Stimulated activated naive CD8-positive, alpha-beta T cell treated with anti-CD3 and anti-CD28 coated beads, Interleukin-15, Interleukin-2, amounts not matched to agents 100 U/mL and 50 U/mL, for 24 hours (primary cell): ENCODE measurements at places on chromosomes 3 and 15.

- no peak for DNase-seq
These were observed 742 bp downstream of the CAMKV start for GRCh38 chr3:49868862-49869466.

GRCh38 chr3:49882166-49882565 lies 12.5 kb upstream of the CAMKV start:
- no peak for DNase-seq

DNA sequence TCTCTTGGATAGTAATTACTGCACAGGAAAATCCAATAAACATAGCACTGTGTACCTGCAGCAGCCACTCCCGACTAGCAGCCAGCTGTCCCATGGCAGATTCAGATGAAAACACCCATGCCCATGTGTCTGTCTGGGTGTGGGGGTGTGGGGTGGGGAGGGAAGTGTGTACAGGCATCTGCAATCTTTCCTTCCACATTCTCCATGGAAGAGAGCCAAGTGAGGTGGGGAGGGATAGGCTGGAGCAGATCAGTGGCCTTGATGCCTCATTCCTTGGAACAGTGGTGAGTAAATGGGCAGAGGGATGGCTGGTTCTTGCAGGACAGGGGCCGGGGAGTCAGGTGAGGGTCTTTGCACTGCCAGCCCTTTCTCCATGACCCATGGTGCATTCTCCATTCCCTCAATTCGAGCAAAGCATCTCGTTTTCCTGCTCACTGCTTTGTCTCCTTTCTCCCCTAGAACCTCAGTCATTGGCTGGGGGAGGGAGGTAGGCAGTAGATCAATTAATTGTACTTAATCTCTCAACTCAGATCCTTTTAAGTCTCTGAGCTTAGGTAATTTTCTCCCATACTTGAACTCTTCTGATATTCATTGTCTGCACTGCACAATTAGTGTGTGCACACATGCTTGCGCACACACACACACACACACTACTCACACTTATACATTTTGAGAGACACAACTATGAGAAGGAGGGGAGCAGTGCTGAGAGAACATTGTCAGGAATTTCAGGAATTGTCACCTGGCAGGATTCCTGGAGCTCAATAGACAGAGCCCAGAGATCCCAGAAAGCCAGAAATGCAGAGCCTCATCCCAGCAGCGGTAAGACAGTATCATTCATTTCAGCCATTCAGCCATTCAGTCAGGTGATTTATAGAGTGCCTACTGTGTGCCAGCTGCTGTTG lies 31.9 kb downstream of the PDIA5 start:
- no peak for DNase-seq

DNA sequence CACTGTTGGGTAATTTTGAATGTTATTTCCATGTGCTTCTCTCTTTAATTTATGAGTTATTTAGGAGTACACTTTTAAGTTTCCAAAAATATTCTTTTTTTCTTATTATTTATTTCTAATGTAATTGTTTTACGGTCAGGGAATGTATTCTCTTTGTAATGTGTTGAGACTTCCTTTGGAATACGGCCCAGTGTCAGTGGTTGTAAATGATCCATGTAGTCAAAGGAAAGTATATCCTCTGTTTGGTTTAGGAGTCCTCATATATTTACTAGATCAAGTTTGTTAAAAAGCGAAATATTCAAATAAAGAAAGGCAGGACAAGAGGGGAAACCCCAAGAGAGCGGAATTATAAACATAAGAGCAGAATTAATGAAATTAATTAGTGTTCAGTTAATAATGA lies 49.0 kb upstream of the ADGRG7 start:
- DNase-seq, result no peak

DNA sequence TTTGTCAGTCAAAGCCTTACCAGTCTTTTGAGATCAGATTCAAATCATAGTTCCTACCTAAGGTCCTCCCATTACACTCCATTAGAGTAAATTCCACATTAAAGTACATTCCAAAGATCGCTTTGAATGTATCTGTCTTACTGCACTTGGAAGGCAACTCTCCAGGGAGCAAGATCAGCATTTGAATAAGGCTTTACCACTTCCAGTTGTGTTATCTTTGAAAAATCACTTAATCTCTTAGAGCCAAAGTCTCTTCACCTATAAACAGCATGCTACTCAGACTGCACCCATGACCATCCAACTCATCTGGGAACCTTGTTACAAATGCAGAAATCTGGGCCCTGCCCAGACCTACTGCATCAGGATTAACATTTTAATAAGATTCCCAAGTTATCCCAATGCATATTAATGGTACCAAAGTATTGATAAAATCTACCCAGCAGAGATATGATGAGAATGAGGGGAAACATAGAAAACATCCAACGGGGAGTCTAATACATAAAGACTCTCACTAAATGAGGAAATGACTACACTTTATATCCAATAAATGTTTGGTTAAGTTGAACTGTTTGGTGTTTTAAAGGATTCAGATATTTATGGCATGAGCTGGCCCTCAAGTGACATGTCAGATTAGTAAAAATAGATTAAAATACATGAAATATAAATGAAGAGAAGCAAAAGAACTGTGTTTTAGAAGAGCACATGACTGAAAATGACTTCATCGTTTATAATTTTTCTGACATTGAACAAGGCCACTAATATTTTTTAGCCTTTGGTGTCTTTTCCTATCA lies 75.9 kb downstream of the TNIK start:
- no peak for DNase-seq

DNA sequence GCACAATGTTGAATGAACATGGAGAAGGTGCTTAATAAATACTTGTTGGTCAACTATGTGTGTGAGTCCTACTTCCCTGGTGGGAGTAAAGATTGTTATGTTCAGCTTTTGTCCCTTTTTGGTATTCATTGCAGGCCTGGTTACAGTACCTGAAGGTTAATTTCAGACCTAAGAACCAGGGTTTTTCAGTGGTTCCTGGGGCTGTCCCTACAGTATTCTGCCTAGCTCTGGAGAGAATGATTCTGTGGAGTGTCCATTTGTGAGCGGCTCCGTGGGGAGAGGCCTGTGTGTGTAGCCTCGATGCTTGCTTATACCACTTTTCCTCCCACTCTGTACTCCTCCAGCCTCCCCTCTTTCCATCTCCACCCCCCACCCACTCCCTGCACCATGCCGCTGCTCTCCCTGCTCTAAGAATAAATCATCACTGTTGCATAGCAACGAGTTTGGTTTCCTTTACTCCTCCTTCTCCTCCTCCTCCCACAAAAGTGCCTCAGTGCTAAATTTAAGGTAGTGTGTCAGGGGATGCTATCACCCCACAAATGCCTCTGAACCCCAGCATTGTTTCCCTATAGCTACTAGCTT lies 150.6 kb upstream of the ROPN1 start:
- DNase-seq, result no peak

DNA sequence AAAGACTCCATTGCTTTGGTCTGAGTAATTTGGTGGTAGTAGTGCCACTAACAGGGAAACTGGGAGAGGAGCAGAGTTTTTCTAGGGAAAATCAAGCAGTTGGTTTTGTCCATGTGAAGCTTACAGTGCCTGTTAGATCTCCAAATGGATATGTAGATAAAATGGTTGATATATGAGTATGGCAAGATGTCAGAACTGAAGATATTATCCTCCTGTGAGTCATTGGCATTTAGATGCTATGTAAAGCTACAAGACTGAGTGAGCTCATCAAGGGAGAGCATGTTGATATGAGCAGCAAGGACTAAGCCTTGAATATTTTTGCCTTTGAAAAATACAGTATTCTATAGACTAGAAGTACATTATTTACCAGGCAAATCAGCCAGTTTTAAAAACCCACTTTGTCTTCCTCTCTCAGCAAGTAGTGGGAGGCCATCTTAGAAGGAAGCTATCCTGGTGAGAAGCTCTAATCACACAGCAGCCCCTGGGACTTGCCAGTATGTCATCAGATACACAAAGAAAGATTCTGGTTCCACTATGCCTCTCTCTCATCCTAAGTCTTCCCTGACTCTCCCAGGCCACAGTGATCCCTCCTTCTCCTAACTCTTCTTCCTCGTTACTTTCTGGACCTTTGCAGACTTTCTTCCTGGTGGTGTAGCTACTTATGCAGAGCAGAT lies 77.4 kb upstream of the ANKRD28 start:
- DNase-seq, result no peak

- DNase-seq, result no peak
These were observed 110.2 kb downstream of the RBPMS2 start for GRCh38 chr15:64665179-64665578.

DNA sequence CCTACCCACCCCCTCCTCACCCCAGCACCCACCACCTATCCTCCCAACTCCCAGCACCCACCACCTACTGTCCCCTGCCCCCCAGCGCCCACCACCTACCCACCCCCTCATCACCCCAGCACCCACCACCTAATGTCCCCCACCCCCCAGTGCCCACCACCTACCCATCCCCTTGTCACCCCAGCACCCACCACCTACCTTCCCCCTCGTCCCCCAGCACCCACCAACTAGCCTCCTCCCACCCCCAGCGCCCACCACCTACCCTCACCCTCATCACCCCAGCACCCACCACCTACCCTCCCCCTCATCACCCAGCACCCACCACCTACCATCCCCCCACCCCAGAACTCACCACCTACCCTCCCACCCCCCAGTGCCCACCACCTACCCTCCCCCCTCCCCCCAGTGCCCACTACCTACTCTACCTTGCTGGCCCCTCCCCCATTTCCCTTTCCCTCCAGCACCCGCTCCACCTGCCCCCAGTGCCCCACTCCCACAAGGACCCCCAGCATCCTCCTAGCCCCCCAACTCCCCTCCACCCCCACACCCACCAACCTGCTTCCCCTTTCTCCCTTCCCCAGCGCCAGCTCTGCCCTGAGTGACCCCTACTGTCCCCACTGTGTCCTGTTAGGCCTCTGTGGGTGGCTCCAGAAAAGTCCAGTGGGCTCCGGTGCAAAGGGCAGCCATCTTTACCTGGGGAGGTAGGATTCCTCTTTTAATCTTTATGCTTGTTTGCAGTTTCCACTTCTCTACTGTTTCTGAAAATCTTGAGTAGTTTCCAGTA lies 1.2 kb downstream of the UROC1 start:
- DNase-seq, result no peak

- DNase-seq, result no peak
These were observed 278.2 kb upstream of the STT3B start for GRCh38 chr3:31254483-31254882.

DNA sequence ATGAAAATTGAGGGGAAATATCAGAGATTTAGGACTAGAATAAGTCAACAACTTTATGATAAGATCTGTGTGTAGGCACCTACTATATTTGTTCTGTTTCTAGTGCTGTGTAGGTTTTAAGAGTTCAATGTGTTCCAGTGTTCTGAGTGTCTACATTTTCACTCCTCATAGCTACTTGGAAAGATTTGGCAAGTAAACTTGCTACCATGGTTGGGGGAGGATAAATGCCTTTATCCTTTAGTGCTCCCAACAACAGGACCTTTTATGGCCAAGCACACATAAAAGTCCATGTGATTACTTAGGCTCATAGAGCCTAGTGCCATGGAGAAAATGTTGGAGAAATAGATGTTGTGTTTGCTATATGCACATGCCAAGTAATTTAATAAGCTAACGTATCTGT lies 64.0 kb downstream of the LYSMD4 start:
- no peak for DNase-seq

- DNase-seq, result no peak
These were observed 9.1 kb upstream of the HPS3 start for GRCh38 chr3:149120051-149120972.

- no peak for DNase-seq
These were observed 6.5 kb downstream of the RRP9 start for GRCh38 chr3:51934991-51935885.

GRCh38 chr3:193474446-193474845 lies 80.2 kb downstream of the ATP13A4 start:
- DNase-seq, result no peak

GRCh38 chr15:26391567-26392194 lies 381.2 kb downstream of the GABRB3 start:
- no peak for DNase-seq

DNA sequence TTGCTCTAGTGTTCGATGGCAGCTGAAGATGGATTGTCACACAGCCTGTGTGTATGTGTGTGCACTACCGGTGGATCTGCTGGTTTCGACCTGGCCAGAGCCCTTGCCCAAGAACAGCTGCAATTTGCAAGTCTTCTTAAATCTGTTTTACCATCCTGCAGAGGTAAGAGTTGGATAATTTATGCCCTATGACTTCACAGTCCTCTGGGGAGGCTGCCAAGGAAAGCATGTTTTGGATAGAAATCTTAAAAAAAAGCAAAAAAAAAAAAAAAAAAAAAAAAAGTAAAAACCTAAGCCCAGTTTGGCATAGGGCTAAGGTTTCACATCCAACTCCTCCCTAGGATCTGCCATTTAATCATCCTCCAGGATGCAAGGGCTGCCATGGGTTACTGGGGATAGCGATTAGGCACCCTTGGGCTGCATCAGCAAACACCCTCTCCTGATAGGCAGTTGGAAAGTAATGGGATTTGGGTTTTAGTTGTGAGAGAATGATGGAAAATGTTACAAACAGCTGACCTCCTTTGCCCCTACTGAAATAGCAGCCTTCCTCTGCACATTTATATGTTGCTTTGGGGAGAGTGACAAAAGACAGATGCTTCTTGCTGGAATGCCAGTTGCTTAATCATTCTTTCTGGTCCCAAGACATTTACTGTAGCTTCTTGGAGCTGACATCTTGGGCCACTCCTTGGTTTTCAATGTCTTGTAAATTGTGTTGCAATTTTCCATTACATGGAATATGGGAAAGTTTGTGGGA lies 35.4 kb downstream of the CD200R1L start:
- no peak for DNase-seq

DNA sequence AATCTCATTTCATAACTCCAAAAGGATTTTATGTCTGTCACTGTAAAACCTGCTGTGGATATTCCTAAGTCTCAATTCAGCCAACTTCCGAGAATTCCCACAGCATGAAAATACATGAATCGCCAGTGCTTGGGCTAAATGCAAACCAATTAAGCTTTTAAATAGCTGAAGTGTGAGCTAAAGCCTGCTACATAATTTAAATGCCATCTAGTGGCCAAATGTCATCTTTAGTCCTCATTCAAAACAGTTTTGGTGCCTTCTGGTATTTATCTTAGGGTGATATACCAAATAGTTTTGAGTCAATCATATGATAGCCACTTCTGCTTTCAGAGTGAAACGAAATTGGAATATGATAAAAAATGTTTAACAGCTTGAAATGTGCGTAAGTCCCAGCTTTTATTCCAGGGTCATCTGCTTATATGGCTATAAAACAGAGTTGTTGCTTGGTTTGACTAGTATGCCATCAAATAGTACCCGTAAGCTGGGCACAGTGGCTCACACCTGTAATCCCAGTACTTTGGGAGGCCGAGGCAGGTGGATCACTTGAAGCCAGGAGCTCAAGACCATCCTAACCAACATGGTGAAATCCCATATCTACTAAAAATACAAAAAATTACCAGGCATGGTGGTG lies 41.8 kb upstream of the CCNL1 start:
- DNase-seq, result no peak
